ENCODE measurements at places on chromosomes 16 and 17.

DNA sequence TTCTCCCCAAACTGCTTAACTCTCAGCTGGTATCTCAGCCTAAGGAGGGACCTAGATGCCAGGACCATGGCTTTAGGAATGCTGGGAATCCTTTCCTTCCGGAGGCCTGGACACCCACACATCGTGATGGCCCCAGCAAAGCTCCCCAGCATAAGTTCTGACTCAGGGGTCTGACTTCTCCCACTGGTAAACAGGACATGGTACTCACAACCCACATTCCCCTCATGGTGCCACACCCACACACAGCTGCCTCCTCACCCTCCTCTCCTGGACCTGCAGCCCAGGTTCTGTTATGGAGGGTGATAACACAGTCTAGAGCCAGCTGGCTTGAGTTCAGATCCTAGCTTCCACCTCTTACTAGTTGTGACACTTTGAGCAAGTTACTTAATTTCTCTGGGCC is 719 bp upstream of the RNF227 start:
- no peak for DNase-seq

DNA sequence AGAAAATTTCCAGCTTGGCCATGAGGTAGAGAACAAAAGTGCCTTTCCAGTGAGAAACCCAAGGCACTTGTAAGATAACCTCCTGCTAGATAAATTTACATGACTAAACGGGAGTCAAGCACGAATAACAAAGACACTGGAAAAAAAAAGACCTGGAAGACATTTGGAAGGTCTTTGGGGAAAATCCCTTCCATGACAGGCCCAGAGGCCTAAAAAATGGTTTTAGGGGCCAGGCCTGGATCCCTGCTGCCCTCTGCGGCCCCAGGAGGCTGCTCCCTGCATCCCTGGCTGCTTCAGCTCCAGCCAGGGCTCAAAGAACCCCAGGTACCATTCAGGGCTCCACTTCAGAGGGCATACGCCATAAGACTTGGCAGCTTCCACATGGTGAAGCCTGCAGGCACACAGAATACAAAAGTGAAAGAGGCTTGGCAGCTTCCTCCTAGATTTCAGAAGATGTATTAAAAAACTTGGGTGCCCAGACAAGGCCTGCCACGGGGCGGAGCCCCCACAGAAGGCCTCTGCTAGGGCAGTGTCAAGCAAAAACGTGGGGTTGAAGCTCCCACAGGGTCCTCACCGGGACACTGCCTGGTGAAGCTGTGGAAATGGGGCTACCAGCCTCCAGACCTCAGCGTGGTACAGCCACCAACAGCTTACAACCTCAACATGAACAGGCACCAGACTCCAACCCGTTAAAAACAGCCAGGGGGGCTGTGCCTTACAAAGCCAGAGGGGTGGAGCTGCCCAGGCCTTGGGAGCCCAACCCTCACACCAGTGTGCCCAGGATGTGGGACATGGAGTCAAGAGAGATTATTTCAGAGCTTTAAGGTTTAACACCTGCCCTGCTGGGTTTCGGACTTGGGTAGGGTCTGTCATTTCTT is 77.1 kb downstream of the SDK2 start:
- no peak for DNase-seq

DNA sequence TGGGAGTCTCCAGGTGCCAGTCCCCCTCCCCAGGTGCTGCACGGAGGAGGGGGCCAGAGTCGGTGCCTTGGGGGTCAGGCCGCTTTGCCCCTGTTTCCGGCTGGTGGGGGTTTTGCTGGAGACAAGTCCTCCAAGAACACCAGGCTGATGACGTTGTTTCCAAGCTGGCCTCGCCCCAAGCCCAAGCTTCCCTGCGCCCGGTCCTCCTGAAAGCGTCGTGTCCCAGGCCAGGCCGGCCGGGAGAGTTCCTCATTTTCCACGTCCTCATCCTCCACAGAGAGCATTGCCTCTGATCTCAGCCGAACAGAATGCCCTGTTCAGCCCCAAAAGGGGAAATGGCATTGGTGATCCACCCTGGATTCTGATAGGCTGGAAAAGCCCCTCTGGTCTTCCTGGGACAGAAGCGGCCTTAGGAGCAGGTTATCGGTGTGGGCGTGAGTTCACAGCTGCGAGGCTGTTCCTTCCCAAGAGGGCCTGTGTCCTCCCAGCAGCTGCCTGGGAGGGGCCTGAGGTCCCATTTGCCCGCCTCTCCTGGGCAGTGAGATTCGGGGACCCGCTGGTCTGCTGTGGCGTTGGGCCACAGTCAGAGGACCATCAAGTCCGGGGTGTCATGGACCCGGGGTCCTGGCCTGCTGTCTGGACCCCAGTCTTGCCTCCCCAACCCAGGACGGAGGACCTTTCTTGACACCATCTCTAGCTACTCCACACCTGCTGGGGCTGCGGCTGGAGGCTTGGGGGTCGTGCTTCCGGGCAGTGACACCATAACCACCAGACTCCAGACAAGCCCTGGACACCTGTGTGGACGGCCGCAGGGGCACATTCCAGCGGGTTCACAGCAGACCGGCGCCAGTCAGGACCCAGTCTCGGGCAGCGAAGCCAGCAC is 7.1 kb downstream of the SOX8 start:
- DNase-seq: no peak

- no peak for DNase-seq
Measured at GRCh38 chr17:19567216-19568015, 33.8 kb downstream of the SLC47A1 start.

- no peak for DNase-seq
Measured at GRCh38 chr17:42969001-42969581, 4.8 kb upstream of the AARSD1 start.

GRCh38 chr17:40813804-40814203 is 8.6 kb downstream of the KRT10 start:
- DNase-seq: no peak

DNA sequence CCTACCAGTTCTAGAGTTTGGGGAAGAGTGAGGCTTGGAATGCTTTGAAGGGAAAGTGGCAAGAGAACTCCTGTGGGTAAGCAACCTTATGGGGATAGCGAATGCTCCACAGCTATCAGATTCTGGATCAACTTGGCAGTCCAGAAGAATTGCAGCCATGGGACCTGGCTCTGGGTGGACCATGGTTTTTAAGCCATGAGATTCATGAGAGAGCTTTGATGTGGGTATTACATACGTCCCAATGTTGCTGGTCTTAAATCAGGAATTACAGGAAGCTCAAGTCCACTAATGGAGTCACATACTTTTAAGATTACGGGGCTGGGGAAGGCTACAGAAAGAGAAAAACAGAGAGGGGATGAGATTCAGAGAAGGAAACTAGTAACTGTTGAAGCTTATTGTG is 142.5 kb upstream of the ELAC2 start:
- no peak for DNase-seq

DNA sequence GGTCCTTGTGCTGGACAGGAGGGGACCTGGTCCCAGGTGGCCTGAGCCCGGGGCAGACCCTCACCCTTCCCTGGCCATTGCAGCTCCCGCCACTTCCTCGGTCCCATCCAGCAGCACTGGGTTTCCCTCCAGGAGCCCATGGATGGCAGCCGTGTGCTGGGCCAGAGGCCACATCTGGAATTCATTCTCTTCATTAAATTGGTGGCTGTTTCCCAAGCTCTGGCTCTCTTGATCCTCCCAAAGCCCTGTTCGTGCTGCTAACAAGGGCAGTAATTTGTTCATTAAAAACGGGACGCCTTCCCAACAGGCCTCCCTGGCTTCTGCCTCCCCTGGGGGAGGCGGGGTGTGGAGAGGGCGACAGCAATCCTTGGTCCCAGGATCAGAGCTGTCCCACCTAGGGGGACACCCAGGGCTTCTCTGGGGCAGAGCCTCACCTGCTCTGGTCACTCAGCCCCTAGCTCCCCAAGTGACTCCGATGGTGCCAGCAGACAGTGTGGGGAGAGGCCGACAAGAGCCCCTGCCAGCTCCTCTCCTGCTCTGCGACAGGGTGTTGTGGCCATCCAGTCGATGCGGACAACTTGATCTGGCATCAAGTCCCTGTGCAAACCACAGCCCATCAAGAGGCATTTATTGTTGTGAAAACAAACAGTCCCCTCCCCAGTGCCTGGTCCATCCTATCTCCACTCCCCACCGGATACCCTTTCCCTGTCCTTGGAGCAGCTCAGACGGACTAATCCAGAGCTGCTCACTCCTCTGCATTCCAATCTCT is 44.0 kb downstream of the SDK2 start:
- no peak for DNase-seq

GRCh38 chr17:37176723-37177122 is 199.1 kb upstream of the C17orf78 start:
- DNase-seq: no peak

- no peak for DNase-seq
Measured at GRCh38 chr17:50539762-50540559, 7.0 kb upstream of the SPATA20 start.

DNA sequence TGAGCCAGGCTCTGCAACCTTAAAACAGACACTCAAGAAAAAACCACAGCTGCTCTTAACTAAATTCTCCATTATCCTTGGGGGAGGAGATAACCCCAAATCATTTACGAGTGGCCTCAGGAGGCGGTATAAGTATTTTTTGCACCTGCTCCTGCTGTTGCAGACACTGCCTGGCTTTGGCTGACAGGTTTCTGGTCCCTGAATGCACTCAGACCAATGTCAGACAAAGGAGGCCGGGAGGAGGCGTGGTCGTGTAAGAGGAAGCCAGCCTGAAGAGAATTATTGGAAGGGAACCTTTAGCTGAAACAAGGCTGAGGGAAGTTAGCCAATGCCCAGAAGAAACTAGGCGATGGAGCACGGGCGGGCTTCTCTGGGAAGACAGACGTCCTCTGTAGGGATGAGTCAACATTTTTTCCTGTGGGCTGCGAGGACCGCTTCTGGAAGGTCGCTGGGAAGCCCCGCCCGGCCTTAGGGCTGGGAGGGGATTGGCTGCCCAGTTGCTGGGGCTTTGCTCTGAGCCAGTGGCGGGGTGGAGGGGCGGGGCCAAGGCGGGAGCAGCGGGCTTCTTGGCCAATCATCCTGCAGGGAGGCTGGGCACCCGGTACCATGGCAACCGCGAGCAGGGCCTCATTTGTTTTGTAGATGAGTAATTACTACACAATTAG is 82.3 kb downstream of the CCDC182 start:
- no peak for DNase-seq

GRCh38 chr17:62725791-62726249 is 82.3 kb downstream of the MARCHF10 start:
- DNase-seq: no peak

GRCh38 chr17:7711051-7711755 is 6.2 kb downstream of the EFNB3 start:
- no peak for DNase-seq

- no peak for DNase-seq
Measured at GRCh38 chr16:80993307-80993706, 13.4 kb downstream of the CMC2 start.

- no peak for DNase-seq
Measured at GRCh38 chr17:17391668-17392370, 85.0 kb upstream of the MED9 start.

DNA sequence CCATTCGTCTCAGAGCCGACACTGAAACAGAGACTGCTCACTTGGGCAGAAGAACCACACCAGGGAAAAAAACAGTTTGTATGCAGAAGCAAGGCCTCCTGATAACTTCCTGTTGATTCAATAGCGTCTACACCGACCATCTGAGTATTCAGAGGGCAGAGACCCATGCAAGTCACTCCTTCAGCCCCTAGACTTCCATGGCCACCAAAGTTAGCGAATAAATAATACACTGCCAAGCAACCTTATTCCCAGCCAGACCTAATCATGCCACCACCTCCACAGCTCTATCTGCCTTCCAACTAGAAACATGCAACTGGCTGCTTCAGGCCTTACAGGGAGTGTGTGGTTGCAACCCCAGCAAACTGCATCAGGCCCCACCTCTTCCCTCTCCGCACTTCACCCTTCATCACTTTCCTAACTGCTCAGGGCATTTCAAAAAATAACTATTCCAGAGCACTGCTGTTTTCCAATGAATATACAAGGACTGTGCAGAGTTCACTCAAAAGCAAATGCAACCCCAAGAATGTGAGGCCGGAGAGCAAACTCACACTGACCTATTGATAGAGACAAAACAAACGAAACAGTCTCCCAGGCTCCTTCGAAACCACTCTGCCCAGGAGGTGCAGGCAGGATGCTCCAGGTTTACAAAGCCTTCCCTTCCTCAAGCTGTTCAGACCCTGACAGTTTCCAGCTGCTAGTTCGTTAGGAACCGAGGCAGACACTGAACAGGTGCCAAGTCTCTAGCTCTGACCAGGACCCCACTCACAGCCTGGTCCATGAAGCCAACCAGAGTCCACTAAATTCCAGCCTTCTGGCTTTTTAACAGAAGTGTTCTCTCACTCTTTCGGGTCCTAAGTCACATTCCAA is 3.6 kb downstream of the USP7 start:
- no peak for DNase-seq

DNA sequence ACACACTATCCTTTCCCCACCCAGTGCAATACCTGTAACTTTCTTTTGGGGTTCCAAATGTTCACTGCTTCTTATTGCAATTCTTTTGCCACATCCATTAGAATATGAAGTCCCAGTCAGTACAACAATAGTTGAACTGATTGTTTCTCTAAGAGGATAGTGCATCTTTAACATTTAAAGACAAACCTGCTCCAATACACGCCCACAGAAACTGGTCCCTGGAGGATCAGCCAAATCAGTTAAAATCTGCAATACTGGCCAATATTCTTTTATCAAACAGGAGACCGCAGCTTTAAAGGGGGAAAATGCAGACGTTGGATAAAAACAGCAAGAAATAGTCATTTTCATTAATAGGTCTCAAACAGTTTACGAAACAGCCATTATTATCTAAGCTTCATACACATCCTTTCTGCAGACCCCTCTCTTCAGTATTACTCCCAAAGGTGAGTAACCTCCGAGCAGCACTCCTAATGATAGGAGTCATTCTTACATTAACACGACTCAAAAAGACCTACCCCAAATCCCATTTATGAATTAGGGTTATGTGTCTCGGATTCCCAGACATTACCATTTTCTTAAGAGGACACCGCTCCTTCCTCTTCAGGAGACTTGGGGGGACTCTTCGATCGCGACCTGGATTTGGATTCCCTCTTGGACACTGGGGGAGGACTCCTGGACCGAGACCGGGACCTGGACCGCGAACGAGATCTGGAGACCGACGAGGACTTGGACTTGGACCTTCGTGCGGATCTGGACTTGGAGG is 1.4 kb downstream of the SRSF2 start:
- DNase-seq: no peak

GRCh38 chr17:44389723-44390202 is 314 bp upstream of the ITGA2B start:
- DNase-seq: no peak

- no peak for DNase-seq
Measured at GRCh38 chr17:76671912-76672262, 28.3 kb upstream of the ST6GALNAC1 start.
